ENCODE measurements at places on chromosomes 6 and 20. TPM values are rescaled to one million over a fixed set of nuclear protein-coding genes. Genes with fewer than 3 reads are reported as not detected.

Gene IL17F
- 0.53 TPM for polyA plus RNA-seq

Gene OR2H1
- polyA plus RNA-seq, result not detected

Gene SLC12A5
- polyA plus RNA-seq, result 3.4 TPM

Gene TLDC2
- 3.5 TPM for polyA plus RNA-seq

- DNase-seq, result no peak
Measured at GRCh38 chr6:168214586-168215104, 104.9 kb downstream of the DACT2 start.

GRCh38 chr6:147654103-147654845 lies 145.8 kb downstream of the SAMD5 start:
- DNase-seq, result no peak
